ENCODE measurements at places on chromosomes 16 and 17. TPM values are rescaled to one million over a fixed set of nuclear protein-coding genes. Genes with fewer than 3 reads are reported as not detected.

Gene PLCG2
- 1.00 TPM for total RNA-seq

Gene SLC9A5
- 0.05 TPM for total RNA-seq

Gene USP6
- total RNA-seq = not detected

Gene FBXO39
- 0.31 TPM for total RNA-seq

Gene CNGB1
- not detected for total RNA-seq

Gene LRRC37A
- 0.56 TPM for total RNA-seq

Gene SNF8
- total RNA-seq = 46.6 TPM

Gene ACAP1
- not detected for total RNA-seq

Gene CASKIN2
- total RNA-seq = 6.9 TPM

Gene TP53TG3F
- not detected for total RNA-seq

Gene UTP18
- 23.3 TPM for total RNA-seq

Gene C17orf113
- not detected for total RNA-seq

Gene GJC1
- total RNA-seq = 1.4 TPM

Gene CETP
- 0.59 TPM for total RNA-seq

Gene NEURL4
- total RNA-seq = 6.4 TPM

Gene FZD2
- total RNA-seq = 22.6 TPM

Gene TERF2IP
- 53.4 TPM for total RNA-seq

Gene NHLRC4
- 3.5 TPM for total RNA-seq

Gene TSEN54
- total RNA-seq = 17.3 TPM

Gene ITGAD
- not detected for total RNA-seq

Gene ZNF629
- 11.7 TPM for total RNA-seq
